Activated CD4-positive, alpha-beta T cell treated with anti-CD3 and anti-CD28 coated beads, Interleukin-2, amount 50 U/mL, for 24 hours (primary cell): ENCODE measurements at places on chromosomes 1 and 21.

GRCh38 chr1:23263380-23263887, 46.1 kb upstream of the HTR1D start:
- no peak for DNase-seq

DNA sequence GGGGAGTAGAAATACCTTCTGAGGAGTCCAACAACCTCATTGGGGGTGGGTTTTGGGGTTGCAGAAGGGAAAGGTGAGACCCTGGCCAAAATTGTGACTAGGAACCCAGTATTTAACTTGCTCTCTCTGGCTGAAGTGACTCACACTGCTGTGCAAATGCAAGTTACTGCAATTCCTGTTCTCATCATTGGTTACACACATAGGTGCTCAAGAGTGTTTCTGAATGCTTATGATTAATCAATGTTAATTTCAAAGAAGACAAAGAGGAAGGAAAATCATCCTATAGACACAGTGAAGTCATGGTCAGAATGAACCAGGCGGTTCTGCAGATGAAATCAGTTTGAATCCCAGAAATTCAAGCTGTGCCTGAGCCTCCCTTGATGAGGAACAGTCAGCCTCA, 3.1 kb downstream of the ASCL5 start:
- DNase-seq, result no peak

- peak; percentile 28 for DNase-seq
These were observed 14.3 kb upstream of the MUL1 start for GRCh38 chr1:20521960-20522861.

DNA sequence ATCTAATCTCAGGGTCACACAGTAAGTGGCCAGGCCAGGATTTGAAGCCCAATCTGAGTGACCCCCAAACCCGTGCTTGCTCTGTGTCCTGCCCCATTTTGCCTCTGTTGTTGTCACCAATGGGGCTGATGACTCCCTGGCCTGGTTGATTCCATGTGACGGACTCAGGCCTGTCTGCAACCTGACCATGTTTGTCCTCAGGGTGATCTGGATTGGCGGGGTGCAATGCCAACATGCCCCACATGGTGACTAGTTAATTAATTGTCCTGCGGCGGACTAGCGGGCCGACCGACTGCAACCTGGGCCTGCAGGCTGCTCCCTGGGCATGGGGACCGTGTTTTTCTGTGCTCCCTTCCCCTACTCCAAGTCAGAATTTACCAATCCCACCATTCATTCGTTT, 256.3 kb downstream of the MATN1 start:
- no peak for DNase-seq

DNA sequence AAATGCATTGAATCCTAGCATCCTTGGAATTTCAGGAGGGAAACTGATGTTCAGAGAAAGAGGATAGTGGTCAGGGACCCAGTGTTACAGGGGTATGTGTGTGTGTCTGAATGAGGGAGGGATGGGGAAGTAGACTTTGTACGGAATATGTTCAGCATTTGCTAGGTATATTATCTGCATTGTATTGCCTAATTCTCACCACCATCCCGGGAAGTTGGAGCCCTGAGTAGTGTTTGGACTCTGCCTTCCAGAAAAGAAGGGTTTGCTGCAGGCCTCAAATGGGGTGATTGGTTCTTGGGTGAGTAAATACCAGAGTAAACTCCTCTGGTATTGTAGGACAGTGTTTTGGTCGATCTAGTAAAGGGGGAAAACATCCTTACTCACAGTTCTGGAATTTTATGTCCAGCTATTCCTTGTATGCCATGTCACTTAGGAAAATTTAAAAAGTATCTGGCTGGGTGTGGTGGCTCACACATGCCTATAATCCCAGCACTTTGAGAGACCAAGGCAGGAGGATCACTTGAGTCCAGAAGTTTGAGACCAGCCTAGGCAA, 7.1 kb upstream of the ZNF496 start:
- no peak for DNase-seq

GRCh38 chr1:167821356-167821685, 92.6 kb downstream of the ADCY10 start:
- DNase-seq, result no peak

GRCh38 chr1:36225283-36225899, 1.1 kb downstream of the THRAP3 start:
- DNase-seq, result no peak

DNA sequence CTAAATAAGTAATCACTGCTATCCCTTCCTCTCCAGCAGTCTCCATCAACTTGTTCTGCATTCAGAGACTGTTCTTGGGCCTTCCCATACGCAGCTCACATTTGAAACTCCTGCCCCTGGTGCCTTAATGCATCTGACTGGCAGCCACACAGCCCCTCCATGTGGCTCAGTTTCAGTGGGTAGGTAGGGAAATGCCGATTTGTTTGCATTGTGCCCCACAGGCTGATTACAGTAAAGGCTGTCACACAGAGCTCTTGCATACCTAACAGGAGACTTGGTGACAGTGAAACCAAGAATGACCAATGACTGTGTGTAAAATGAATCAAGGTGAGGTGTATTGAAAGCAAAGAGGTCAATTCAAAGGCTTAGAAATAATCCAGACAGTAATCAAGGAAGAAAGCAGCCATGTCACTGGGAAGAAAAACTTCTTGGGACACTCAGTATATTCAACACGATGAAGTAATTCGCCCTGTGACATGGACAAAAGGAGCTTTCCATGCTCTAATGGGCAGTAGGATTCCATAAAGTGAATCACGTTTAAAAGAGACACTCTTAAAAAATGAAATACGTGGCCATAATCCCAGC, 12.7 kb upstream of the B3GALNT2 start:
- DNase-seq, result no peak
